ENCODE measurements at places on chromosomes 4 and X.

DNA sequence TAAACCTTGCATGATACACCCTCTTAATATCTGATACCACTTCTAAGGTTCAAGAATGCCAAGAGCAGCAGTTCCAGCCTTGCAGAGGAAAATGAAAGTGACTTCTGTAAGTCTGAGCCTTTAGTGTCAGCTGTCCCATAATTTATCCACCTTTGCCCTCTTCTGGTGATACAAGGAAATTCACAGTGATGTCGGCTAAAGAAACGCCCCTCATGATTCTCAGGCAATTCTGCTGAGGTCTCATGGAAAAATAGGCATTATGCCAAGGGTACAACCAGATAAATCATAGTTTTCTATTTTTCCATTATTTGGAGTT lies 172.2 kb upstream of the CXCL13 start:
- peak; percentile 31 for DNase-seq

- no peak for DNase-seq
These were observed 162.3 kb upstream of the EDNRA start for GRCh38 chr4:147318586-147318985.

DNA sequence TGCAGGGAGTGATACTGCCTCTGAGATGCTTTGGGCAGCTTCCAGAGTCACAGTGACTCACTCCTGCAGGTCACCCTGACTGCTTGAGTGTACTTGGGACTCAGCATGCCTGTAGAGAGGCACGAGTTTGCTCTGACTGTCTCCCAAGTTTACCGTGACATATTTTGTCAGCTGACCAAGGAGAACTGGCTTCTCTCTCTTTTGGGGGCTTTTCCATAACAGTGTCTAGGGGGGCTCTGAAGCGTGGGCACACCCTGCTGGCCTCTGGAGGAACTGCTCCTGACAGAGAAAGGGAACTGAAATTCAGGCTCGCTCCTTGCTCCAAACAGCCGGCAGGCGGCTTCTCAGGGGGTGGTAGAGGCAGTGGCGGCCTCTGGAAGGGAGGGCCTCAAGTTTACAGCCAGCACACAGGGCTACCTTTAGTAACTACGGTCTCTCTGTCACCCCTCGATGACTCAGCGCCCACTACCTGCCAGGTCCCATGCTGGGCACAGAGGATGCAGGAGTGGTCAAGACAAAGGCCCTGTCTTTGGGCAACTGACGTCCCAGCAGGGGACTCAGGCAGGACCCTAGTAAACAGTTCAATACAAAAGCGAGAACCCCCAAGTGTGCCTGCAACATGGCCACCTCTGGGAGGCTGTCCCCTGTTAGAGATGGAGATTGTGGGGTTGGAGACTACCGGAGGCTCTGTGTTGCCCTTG lies 17.8 kb downstream of the ZNF185 start:
- DNase-seq: peak; percentile 52

GRCh38 chr4:104279744-104280143 lies 214.9 kb downstream of the CXXC4 start:
- DNase-seq: no peak

Data from endothelial cell (in vitro differentiated cells).